ENCODE measurements at places on chromosomes 11 and 22.
A peak's percentile ranks its signal among the peaks of the same experiment; 100 is the strongest.

GRCh38 chr22:47588578-47588960 is 826.1 kb downstream of the TBC1D22A start:
- no peak for DNase-seq

DNA sequence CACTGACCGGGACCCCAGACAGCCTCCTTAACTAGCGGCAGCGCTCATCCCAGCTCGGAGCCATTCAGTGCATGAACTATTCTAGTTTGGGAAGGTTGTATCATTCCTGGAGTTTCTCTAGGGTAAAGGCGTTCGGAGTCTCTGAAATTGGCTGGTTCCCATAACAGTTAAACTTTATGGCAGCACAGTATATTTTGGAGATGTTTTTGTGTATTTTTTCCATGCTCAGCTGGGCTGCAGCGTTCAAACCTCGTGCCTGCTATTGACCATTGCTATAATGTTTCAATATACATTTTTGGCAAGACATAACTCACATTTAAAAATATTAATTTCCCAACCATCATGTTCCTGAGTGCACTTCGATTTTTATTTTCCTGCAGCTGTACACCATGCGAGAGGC is 169.7 kb downstream of the ST3GAL4 start:
- DNase-seq, result no peak

DNA sequence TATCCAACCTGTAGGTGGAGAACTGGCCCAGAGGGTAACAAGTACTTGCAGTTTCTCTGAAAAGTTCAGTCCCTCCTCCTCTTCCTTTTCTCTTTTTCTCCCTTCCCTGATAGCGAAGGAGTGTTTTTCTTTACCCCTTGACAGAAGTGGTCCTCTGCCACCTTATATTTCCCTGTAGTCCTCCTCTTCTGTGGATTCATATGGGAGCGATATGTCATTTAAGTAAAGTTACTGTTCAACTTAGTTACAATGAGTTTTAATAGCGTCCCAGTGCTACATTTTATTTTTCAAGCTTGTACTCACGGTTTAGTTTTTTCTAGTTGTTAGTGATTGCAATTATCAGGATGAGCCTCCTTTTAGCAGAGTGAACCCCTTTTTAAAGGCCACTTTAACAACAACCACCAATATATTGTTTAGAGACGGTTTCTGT is 1.4 kb downstream of the PCF11 start:
- no peak for DNase-seq

- DNase-seq, result no peak
Observed at GRCh38 chr22:29197096-29197495, 8.6 kb upstream of the EMID1 start.

GRCh38 chr11:27658535-27659236 is 41.6 kb downstream of the BDNF start:
- DNase-seq, result no peak

- DNase-seq, result no peak
Observed at GRCh38 chr11:71482746-71483364, 29.9 kb downstream of the NADSYN1 start.

DNA sequence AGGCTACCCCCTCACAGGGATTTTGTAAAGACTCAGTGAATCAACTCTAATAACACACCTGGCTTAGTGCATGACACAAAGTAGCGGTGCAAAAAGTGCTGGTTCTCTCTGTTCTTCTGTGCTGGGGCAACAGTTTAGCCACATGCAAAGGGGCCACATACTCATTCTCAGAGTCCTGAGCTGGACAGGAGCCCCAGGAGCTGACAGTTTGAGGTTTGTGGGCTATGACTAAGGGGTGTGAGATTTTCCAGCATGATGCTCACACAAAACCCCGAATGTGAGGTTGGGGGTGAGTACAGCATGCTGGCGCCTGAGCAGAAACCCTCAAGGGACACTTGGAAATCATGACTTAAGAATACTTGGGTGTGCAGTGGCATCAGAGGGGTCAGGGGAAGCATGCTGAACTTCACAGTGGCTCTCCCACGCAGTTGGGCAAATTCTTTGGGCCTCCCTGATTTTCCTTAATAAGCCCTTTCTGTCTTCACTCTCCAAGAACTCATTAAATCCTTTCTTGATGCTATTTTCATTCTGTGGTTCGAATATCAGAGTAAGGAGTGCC is 31.0 kb downstream of the TMPRSS5 start:
- DNase-seq, result peak; percentile 4

DNA sequence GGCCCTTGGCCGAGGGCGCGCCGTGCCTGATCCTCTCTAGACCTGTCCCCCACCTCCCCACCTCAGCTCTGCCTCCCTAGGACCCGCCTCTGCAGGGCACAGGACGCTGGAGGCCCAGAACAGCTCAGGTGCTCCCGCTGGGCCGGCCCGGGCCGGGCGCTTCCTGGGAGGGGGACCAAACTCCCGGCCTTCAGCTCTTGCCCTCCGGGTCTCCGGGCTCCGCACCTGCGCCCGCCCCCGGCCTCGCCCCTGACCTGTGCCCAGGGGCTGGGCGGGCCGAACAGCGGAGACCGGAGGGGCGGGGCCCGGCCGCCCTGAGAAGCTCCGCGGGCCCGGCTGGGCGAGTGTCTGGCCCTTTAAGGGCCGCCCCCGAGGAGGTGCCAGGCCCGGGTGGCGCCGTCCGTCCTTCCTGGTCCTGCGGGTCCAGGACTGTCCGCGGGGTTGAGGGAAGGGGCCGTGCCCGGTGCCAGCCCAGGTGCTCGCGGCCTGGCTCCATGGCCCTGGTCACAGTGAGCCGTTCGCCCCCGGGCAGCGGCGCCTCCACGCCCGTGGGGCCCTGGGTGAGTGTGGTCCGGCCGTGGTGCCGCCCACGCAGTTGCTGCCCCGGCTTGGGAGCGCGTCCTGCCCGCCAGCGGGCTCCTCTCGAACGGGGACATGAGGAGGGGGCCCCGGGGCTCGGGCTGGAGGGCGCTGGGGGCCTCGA is at the start of gene SSH3:
TSS of gene SSH3 (plus strand) at position 399 of the 703 bp plus-strand sequence. CDS start at position 495, 96 bp downstream.
- no peak for DNase-seq

DNA sequence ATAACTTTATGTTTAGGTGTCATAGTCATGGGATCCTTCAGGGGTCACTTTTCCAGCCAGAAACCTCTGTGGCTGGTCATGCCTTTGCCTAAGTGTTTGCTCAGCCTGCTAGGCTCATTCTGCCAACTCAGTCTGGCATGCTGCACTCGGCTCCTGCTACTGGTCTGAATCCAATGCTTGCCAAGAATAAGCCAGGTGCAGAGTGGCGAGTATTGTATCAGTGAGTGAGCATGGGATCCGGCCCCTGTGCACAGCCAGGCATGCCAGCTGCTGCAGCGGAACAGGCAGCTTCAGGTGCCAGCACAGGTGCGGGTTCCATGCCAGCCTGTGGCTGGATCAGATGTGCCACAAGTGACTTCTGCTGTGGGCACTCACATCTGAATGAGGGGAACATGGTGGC is 1269.3 kb upstream of the CNTN5 start:
- no peak for DNase-seq

GRCh38 chr22:30064172-30064571 is 16.1 kb upstream of the HORMAD2 start:
- DNase-seq, result no peak

GRCh38 chr11:6474806-6475500 is 1.2 kb upstream of the TRIM3 start:
- DNase-seq, result no peak

DNA sequence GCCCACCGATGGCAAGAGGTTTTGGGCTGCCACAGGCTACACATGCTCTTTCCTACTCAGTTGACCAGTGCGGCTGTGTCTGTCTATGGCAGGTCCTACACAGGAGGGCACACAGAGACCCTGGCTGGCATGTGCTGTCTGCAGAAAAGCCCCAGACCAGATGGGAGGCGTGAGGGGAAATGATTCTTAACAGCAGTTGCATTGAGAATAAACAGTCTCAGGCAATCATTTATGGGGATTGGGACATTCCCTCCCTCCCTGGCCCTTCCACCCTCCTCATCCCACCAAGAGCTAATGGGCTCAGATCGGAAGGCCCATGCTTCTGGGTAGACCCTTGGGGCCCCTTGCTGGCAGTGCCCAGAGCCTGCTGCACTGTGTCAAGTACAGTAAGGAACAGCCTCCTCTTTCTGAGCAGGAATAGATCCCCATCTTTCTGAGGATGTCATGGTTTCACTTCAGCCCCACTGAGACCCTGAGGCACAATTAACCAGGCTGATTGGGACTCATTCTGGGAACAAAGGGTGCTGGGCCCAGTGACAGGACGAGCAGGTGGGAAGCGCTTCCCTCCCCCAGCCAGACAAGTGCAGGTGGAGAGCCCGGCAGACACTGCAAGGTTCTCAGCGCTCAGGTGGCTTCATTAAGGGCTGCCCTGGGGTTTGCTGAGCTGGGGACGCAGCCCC is 28.3 kb downstream of the TSPAN18 start:
- DNase-seq, result no peak

- no peak for DNase-seq
Observed at GRCh38 chr11:68002575-68002937, 1.3 kb downstream of the UNC93B1 start.

- DNase-seq, result no peak
Observed at GRCh38 chr11:45809456-45810395, 4.8 kb downstream of the SLC35C1 start.

GRCh38 chr11:117701781-117702180 is 95.2 kb downstream of the DSCAML1 start:
- no peak for DNase-seq

- no peak for DNase-seq
Observed at GRCh38 chr11:127472505-127472904, 471.9 kb upstream of the KIRREL3 start.

GRCh38 chr11:35494957-35495490 is 30.4 kb downstream of the PAMR1 start:
- DNase-seq, result no peak

DNA sequence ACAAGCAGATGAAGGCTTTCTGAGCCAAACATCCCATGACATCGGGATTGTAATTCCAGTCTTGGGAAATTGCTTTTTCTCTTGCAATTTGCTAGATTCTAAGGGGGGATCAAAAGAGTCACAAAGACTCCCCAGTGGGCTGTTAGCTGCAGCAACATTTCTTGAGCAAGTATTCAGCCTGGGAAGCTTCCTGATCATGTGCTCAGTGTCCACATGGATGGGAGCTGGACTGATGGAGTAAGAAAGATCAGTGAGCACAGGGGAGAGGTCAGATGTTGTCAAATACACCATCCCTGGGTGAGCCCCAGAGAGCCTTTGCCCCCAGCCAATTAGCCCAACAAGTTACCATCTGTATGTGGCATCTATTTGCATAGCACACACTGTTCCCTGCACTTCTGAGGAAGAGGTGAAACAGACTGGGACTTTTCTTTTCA is 10.2 kb upstream of the GRK3 start:
- no peak for DNase-seq

GRCh38 chr11:9789910-9790309 is 126.0 kb downstream of the SWAP70 start:
- DNase-seq, result no peak

- DNase-seq, result no peak
Observed at GRCh38 chr11:102347462-102348370, 702 bp downstream of the BIRC2 start.

Data from stimulated activated CD4-positive, alpha-beta T cell treated with anti-CD3 and anti-CD28 coated beads, Interleukin-15, amount 100 ng/mL, for 48 hours (primary cell).